ENCODE measurements at places on chromosomes 1 and 21.

GRCh38 chr1:1128454-1129139 lies 12.7 kb upstream of the C1orf159 start:
- DNase-seq = no peak

GRCh38 chr1:7052701-7053100 lies 267.4 kb downstream of the CAMTA1 start:
- DNase-seq = no peak

- DNase-seq = no peak
Measured at GRCh38 chr1:203025686-203026030, 633 bp upstream of the PPFIA4 start.

DNA sequence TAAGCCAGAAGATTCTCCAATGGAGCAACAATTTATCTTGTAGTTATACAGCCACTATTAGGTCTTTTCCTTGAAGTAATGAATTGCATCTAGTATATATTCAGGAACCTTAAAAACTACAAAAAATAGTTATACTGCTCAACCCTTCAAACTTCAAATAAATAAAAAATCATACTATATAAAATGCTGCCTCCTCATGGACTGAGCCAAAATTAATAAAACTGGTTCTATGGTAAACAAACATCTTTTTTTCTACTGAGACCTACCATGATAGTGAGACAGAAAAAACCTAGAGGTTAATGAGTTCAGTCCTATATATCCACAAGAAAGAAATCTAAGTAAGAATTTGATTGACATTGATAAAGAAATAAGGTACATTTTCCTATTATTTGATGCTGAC lies 67.7 kb downstream of the GPATCH2 start:
- no peak for DNase-seq

GRCh38 chr1:8572106-8572505 lies 245.3 kb downstream of the RERE start:
- DNase-seq = no peak

GRCh38 chr1:245615001-245615400 lies 460.2 kb downstream of the KIF26B start:
- no peak for DNase-seq

- DNase-seq = no peak
Measured at GRCh38 chr1:41503538-41504113, 19.1 kb upstream of the EDN2 start.

DNA sequence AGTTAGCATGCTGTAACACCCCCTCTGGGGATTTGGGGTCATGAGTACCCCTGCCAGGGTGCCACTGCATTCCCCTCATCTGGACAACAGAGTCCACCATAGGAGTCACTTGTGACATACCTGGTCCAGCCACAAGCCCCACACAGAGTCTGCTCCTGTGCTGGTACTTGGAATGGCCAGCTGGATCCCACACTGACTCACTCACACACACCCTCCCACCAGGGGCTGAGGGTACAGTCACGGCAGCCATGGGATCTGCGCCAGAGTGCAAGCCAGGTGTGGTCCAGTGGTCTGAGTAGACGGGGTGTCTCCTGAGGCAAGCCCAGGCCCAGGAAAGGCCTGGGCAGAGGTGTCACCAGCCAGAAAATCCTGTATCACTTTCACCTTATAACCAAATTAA lies 67.7 kb downstream of the MRPL39 start:
- DNase-seq = no peak

GRCh38 chr1:93770640-93771039 lies 89.0 kb upstream of the BCAR3 start:
- no peak for DNase-seq

GRCh38 chr1:233459968-233460367 lies 132.4 kb downstream of the MAP3K21 start:
- DNase-seq = no peak

DNA sequence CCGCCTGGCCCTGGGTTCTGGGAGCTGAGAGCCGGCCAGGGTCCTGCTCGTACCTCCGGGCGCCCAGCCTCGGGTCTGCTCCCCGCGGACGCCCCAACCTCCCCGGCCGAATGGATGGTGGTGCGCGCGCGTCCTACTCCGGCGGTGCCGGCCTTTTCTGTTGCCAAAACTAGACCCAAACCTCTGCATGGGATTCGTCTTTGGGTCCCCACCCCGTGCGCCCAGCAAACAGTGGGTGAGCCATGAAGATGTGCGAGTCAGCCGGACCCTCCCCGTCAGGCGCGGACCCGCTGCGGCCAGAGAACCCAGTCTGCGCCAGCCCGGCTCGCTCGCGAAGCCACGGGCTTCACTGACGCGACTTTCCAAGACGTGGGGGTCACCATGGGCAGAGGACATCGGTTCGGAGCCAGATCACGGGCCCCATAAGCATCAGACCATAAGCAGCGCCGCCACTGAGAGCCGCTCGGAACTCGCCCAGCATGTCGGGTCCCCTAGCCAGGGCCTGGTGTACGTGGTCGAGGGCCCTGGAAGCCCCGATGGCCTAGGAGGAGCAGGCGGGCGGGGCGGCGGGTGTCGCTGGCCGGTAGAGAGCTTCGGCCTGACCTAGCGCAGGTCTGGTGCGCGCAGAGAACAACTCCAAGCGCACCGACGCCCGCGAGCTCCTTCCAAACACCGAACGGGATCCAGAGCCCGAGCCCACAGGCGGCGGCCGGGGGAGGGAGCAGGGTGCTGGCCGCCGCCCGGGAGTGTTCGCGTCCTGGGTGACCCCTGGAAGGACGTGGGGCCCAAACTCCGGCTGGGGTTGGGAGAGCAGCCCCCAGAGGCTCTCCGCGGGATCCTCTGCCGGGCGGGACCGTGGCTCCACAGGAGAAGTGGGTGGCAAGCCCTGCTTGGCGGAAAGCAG lies 1.0 kb upstream of the TP73 start:
- no peak for DNase-seq

- DNase-seq = peak; percentile 50
Measured at GRCh38 chr1:31932491-31933316, 5.5 kb downstream of the PTP4A2 start.

DNA sequence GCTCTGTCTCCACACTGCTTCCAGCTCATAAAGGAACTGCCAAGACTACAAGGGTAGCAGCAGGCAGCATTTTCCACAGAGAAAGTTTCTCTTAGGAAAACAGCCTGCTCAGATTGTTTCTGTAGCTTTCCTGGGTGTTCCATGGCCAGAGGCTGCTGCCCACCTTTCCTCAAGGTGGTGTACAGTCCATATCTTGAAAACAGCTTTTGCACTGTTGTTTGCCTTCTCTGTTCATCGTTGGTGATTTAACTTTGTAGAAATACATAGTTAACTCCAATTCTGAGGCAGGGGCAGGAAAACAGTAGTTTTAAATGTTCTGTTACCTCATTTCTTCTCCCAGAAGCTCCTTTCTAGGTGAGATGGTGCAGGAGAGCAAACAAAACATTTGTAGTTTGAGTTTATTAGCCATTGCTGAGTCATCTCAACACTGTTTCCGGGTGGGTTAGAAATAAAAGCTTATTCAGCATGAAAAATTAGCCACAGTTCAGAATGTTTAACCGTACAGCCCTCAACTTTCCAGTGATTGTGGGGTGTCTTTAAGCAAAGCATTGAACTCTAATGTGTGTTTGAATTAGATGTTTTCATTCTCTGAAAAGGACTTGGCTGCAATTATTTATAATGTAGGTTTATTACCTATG lies 41.7 kb downstream of the DIP2A start:
- DNase-seq = peak; percentile 60

DNA sequence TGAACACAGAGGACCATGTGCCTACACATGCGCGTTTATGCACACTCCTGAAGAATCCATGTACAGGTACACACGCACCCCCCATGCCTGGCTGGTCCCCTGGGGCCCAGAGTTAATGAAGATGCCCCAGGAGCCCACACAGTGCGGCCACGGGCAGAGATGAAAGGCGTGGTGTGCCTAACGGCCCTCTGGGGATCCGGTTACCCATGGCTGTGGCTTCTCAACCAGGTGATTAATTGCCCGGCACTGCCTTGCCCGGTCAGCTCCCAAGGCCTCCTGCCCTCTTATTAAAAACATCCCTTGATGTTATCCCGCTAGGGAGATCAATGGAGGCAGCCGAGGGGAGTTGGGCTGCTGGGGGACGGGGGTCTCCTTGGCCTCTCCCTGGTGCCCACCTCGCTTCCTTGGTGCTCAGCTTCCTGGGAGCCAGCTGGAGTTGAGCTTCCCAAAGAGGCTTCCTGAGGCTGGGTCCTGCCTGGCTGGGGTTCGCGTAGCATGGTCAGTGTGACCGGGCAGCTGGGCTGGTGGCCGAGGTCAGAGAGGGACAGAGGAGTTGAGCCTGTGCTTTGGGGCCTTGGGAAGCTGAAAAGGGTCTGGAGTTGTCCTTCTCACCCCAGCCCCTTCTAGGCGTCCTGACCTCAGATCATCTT lies 75.0 kb upstream of the WNT4 start:
- no peak for DNase-seq

GRCh38 chr1:41862384-41863221 lies 56.1 kb downstream of the HIVEP3 start:
- DNase-seq = peak; percentile 38

DNA sequence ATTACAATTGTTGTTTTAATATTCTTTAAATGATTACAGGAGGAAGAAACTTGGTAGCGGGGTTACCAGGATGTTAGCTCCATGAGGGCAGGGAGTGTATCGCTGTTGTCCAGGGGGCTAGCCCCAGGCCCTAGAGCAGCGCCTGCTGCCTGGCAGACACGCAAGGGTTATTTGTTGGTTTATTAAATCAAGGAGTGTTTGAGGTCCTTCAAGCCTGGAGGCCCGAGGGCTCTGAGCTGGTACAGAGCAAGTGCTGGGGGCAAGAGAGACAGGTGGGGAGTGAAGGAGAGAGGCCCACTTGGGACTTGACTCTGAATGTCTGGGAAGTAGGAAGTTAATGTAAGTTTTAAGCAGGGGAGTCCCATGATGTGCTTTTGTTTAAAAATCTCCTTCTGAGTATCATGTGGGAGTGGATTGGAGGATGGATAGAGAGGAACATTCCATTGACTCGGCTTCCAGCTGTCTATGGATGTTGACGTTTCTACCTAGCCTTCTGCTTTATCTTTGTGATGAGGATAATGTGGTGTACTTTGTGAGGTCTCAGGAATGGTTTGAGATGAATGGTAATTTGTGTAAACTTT lies 8.7 kb downstream of the ITSN1 start:
- DNase-seq = no peak

- DNase-seq = no peak
Measured at GRCh38 chr1:239952348-239953308, 139.1 kb upstream of the FMN2 start.

- DNase-seq = no peak
Measured at GRCh38 chr1:242524571-242525359, at the start of gene PLD5. TSS of gene PLD5 (minus strand) at chr1:242524697.

DNA sequence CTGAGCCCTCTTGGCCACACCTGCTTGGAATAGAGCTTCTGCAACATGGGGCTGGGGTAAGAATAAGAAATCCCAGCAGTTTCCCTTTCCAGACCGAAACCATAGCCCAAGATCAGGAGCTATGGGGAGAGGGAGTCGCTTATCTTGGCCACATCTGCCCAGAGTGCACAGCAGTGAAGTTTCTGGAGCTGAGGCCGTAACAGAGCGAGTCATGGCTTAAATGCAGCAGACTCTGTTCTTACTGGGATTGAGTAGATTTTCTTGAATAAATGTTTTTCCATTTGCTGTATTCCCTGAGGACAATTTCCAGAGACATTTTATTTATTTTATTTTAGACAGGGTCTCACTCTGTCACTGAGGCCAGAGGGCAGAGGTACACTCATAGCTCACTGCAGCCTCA lies 33.5 kb downstream of the CFAP57 start:
- no peak for DNase-seq

DNA sequence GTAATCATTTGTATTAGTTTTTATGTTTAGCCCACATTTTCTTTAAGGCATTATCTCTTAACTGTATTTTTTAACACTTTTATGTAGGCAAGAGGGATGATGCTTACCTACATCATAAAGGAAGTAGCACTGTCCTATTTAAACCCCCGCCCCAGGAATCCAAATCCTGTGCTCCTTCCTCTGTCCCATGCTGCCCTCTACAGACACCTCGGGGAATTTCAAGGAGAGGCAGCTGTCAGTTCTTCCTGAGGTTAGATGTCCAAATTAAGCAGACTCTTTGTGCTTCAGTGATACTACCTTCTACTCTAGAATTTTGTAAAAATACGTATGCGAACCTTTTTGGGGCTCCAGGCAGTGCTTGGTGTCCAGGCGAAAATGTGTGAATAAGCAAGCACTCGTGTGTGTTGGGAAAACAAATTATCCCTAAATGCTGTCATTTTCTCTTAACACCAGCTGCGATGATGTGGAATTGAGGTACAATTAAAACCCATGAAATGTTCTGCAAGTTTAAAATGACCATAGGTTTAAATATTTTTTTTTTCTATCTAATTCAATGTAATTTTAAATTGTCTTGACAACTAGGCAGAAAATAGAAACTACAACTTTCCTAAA lies 19.2 kb downstream of the CRCT1 start:
- DNase-seq = peak; percentile 15

GRCh38 chr1:106889059-106889458 lies 167.4 kb upstream of the PRMT6 start:
- DNase-seq = no peak

- no peak for DNase-seq
Measured at GRCh38 chr1:229709500-229710013, 83.5 kb downstream of the URB2 start.

GRCh38 chr1:204176049-204176448 lies 9.9 kb upstream of the REN start:
- no peak for DNase-seq

DNA sequence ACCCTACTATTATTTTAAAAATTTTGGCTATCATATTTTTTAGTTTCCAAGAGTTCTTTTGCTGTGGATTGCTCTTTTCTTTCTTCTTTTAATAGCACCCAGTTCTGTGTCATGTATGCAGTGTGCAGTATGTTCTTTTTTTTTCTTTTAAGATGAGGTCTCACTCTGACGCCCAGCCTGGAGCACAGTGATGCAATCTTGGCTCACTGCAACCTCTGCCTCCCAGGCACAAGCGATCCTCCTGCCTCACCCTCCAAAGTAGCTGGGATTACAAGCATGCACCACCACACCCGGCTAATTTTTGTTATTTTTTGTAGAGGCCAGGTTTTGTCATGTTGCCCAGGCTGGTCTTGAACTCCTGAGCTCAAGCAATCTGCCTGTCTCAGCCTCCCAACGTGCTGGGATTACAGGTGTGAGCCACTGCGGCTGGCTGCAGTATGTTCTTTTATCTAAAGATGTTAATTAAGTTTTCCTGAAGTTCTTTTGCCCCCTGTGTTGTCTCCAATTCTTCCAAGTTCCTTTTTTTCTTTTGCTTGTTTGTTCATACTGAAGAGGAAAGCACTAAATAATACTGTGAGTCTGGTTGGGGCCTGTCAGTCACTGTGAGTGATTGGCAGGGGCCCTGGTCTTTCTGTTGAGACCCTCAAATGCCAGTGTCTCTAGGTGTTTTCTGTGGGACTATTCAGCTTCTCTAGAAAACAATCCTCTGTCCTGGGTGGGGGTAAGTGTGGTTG lies 17.5 kb upstream of the TTC22 start:
- no peak for DNase-seq

- DNase-seq = no peak
Measured at GRCh38 chr1:28058168-28058567, 30.2 kb downstream of the EYA3 start.

- no peak for DNase-seq
Measured at GRCh38 chr1:63892632-63893395, 119.0 kb downstream of the ROR1 start.

DNA sequence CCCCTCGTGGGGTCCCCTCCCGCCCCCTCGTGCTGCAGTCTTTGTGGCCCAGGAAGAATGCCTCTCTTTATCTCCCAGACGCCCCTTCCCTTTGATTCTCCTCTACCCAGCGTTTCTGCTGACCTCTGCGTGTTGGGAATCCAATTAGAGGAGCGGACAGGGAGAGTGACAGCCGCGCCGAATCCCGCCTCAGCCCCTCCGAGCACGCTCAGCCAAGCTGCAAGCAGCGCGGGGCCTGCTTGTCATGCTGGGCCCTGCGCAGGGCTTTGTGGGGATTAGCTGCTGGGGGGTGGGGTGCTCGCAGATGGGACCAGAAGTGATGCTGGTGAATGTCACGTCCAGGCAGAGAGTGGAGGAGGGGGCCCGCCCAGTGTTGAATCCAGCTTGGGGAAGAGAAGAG lies 91.1 kb downstream of the EPHB2 start:
- no peak for DNase-seq
